ENCODE measurements at places on chromosomes 5 and 9.
A peak's percentile ranks its signal among the peaks of the same experiment; 100 is the strongest.

DNA sequence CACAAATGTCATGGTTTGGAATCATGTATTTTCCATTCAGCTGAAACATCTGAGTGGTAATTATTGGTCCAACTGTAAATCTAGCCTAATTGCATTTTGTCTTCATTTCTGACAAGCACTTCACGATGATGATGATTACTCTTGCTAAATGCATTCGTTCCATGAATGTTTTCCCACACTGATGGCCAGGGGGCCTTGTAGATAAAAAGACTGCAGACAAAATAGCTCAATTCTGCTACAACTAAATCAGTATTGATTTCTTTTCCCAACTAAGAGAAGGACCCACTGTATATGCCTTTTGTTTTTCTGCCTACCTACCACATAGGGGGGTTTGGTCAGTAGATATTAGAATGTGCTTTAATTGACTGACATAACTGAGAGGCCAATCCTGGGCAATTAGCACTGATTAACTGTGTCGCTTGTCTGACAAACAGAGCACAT is 1351.3 kb upstream of the NUDT12 start:
- DNase-seq: no peak

DNA sequence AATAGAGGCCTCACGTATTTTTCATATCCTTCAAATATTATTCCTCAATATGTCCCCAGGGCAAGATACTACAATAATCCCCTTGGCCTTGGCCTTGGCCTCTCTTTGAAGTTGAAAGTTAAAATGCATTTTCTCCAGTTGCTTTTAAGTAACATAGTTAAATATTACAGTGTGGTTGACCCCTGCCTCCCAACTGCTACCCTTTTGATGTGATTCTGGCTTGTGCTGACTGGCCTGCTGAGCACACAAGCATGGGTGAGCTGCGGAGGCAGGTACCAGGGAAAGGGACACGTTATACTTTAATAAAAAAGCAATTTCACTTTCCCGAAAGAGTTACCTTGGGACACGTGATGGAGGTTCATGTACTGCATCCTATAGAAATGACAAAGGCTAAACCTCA is 17.9 kb upstream of the TMEM252 start:
- DNase-seq: no peak

- DNase-seq: no peak
Observed at GRCh38 chr5:43903129-43903528, 300.1 kb downstream of the NNT start.

GRCh38 chr5:171966270-171966669 is 40.2 kb downstream of the FBXW11 start:
- no peak for DNase-seq

- DNase-seq: no peak
Observed at GRCh38 chr9:100066539-100066938, 32.3 kb downstream of the ERP44 start.

DNA sequence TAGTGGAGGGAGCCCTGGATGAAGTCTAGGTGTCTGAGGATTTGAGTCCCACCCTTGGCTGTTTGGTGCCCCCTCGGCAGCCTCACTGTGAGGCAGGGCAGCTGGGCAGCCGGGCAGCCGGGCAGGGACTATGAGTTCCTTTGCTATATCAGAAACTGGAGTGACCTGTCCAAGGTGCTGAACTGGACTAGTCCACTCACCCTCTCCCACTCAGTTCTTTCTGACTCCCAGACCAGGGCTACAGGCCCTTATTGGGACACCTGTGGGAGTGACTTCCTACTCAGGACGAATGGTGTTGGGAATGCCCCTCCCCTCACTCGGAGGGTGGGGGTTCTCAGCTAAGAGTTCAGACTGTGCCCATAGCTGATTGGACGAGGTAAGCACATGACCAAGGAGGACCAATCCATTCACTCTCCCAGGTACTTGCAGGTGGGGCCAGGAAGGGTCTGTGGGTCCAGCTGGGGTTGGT is 34.1 kb upstream of the RAPGEF1 start:
- peak; percentile 73 for DNase-seq

GRCh38 chr5:98307811-98308210 is 465.7 kb upstream of the RGMB start:
- DNase-seq: no peak

DNA sequence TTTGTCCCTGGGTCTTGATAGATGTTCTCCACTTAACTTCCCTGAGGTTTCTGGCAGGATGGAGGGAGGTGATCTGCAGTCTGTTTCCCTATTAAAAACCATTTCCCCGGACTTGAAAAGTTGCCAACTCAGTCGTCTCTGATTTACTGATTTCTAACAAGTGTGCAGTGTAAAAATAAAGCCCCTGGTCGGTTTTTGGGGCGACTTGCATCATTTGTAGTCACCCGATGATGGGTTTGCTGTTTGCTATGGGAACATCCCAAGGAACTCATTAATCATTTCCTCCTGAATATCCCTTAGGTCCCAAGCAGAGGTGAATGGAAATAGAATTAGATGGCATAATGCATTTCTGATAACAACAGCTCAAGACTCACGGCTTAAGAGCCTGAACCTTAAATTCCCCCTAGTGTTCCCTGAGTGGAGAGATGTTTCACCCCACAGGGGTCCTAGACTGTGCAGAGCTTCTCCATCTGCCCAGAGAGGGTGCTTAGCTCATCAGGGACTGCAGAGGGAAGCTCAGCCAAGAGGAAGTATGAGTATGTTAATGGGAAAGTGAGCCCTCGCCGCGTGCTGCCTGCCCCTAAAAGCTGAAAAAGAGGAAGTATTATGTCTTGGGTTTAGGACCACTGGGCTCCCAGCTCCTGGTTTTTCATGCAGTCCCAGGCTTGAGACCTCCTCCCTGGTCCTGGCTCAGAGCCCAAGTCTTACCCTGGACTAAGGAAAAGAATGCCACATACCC is 115.1 kb upstream of the DAP start:
- no peak for DNase-seq

DNA sequence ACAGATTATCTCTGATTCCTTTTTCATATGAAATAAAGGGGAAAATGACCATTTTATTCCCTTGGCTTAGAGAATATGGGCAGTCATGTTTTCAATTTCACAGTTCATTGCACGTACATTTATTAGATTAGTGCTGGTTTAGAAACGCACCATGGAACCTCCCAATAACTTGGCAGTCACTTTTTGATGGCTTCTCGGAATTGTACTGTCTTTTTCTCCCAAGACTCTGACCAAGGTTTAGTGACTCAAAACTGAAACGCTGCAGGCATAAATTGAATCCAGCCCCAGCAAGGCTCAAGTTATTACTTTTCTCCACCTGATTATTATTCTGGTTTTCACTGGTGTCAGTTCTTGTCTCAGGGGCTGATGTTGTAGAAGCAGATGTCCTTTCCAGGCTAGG is 55.6 kb upstream of the EGFLAM start:
- DNase-seq: no peak

DNA sequence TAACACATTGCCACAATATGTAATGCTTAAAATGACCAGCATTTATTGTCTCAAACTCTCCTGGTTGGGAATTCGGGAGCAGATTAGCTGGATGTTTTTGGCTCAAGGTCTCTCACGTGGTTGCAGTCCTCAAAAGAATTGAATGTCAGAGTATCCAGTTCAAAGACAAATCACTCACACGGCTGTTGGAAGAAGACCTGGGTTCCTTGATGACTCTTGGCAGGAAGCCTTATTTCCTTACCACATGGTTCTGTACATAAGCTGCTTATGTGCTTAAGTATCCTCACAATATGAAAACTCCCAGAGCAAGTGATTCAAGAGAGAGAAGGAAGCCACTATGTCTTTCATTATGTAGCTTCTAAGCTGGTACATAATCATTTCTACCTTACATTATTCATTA is 230.3 kb upstream of the PTPRD start:
- no peak for DNase-seq

DNA sequence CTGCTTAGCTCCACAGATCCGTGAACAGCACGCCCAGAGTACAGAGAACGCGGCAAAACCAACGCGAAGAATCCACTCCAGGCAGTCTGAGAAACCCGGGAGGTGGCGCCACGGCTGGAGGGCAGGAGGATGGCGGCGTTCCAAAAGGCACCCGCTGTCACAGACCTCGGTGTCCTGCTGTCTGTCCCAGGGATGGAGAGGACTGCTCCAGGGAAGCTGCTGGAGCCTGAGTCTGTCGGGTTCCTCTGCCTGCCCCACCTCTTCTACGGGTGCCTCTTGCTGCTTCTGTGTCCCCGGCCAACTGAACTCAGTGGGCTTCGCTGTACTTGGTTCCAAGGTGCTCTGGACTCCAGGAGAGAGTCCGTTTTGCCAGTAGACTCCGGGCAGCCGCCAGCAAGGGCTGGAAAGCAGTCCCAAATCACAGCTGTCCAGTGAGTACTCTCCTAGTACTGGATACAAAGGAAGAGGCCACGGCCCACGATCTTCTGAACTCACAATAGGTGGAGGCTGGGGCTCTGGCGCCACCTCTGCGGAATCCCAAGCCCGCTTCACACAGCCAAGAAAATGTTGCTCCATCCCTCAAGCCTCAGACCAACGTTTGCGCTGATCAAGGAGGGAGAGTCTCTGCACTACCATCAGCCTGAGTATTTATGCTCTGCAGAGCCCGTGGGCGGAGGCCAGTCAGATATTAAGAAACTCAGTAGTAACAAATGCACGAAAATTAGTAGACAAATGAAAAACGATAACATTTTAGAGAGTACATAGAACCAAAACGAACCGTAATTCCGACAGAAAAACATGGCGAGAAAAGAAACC is 440 bp downstream of the ANXA2R start:
- no peak for DNase-seq

- no peak for DNase-seq
Observed at GRCh38 chr5:96440185-96440538, 7.1 kb upstream of the PCSK1 start.

DNA sequence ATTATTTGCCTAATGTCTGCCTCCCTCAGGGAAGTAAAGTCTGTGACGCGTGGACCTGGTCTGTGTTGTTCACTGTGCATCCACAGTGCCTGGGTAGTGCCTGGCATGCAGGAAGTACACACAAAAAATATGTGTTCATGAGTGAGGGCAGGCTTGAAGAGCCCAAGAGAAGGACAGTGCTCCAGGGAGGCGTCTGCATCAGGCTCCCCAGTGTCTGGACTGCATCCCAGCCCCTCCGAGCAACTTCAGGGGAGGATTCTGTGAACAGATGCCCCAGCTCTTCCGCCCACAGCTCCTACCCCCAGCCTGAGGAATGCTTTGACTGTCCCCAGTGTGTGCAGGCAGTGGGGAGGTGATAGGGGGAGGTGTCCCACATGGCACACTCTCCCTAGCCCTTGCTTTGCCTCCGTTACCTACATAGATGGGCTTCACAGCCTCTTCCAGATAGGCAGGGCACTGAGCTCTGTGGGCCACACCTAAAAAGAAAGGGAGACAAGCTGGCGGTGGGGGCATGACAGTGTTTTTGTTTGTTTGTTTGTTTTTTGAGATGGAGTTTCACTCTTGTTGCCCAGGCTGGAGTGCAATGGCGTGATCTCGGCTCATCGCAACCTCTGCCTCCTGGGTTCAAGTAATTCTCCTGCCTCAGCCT is 25.4 kb downstream of the IRF1 start:
- DNase-seq: no peak

- DNase-seq: no peak
Observed at GRCh38 chr5:159678657-159679392, 237.5 kb upstream of the ADRA1B start.

DNA sequence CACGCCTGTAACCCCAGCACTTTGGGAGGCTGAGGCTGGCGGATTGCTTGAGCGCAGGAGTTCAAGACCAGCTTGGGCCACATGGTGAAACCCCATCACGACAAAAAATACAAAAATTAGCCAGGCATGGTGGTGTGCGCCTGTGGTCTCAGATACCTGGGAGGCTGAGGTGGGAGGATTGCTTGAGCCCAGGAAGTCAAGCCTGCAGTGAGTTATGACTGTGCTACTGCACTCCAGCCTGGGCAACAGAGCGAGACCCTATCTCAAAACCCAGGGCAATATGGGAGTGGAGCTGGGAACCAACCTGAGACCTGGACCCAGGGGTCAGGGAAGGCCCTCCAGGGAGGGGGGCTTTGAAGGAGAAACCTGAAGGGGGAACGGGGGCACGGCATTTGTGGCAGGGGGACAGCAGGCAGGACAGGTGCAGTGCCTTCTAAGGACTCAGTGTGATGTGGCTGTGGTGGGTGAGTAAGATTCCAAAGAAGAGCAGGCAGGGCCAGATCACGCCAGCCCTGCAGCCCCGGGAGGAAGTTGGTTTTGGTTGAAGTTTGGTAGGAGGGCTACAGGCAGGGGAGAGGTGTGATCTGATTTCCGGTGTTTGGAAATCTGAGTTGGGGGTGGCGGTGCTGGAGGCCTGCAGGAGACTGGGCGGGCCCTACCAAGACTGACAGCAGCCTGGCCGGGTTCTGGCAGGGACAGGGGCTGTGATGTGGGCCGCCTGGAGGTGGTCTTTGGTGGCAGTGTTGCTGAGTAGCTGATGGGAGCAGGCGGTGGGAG is 46.2 kb downstream of the NTNG2 start:
- DNase-seq: no peak

GRCh38 chr5:124889850-124890249 is 143.4 kb upstream of the ZNF608 start:
- DNase-seq: no peak

DNA sequence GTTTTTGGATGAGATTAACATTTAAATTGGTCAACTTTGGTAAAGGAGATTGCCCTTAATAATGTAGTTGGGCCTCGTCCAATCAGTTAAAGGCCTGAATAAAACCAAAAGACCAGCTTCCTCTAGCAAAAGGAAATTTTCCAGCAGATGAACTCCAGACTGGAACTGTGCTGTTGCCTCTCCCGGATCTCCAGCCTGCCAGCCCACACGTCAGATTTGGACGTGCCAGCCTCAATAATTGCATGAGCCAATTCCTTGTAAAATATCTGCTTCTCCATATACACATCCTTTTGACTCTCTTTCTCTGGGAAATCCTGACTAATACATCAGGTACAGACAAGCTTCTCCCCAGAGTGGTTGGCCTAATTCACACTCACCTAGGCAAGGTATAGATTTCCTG is 175.8 kb upstream of the ADCY2 start:
- DNase-seq: no peak

DNA sequence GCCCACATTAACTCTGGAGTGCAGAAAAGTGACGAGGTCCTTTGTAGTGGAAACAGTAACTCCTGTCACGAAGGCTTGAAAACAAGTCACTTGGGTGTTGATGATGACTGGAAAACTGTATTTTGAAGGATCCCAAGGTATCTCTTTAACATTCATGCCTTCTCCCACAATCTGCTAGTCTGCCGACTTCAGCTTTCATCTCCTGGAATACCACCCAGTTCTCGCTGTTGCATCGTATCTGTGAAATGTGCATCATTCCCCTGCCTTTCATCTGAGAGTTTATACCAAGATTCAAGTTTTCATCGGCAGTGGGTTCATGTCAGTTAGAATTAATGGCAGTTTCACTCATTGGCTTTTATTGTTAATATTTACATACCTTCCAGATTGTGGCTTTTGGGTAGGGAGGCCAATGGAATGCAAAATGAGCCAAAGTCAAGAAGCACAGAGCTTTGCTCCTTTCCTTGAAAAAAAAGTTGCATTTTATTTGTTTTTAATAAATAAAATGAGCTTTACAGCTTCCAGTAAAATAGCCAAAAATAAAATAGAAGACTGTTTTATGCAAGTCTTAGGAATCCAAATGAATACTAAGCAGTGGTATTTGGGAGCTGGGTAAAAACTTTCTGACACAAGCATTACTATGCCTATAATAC is 575.2 kb upstream of the WWC1 start:
- no peak for DNase-seq

Data from MCF 10A (cell line).